Thoracic aorta (tissue), 2 donors: ENCODE measurements at places on chromosomes 7 and 10. TPM values are rescaled to one million over a fixed set of nuclear protein-coding genes. Genes with fewer than 3 reads are reported as not detected.

DNA sequence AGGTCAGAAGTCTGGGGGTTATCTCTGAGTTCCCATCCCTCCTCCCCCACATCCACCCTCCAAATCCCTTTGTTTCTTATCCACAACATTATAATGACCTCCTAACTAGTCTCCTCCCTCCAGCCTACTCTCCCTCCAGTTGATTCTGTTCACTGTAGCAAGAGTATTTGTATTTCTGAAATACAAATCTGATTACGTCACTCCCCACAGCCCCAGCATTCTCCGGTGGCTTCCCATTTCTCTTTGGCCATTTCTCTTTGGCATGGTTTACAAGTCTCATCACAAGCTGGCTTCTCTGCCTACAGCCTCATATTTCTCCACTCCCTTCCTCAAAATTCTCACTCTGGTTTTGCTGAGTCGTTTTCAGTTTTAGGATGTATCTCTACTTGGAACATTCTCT, 24.6 kb upstream of the MRPS33 start:
- no peaks in the 10 kb centered on the region for H3K36me3 ChIP-seq
- no peak for DNase-seq
- no peaks in the 10 kb centered on the region for H3K27me3 ChIP-seq
- no peaks in the 10 kb centered on the region for H3K4me1 ChIP-seq
- H3K4me3 ChIP-seq, result no peak overlapping the region

DNA sequence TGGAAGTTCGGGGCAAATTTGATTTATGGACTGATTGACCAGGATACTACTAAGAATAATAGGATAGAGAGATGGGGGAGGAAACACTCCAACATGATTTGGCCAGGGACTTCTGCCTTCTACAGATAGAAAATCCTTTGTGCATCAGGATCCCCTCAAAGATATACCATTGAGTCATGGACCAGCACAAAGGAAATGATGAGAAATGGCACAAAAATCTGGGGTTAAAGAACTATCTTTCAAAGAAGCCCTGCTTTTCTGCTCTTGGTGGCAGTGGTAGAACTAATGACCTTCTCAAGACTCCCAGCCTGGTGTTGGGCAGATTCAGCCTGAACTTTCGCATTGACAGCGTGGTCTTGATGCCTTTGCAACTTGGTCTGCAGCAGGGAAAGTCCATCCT, 27.6 kb upstream of the LAMB1 start:
- peaks cover 19% of the 10 kb centered on the region for H3K4me1 ChIP-seq
- DNase-seq, result no peak
- no peak overlapping the region for H3K4me3 ChIP-seq
- peak overlapping the region; percentile 43 for H3K27ac ChIP-seq
- H3K27me3 ChIP-seq, result no peaks in the 10 kb centered on the region
- no peaks in the 10 kb centered on the region for H3K36me3 ChIP-seq

GRCh38 chr7:38339953-38340819, 66.8 kb upstream of the TARP start:
- DNase-seq, result no peak
- H3K27me3 ChIP-seq, result no peaks in the 10 kb centered on the region
- H3K4me1 ChIP-seq, result no peaks in the 10 kb centered on the region
- H3K36me3 ChIP-seq, result no peaks in the 10 kb centered on the region
- no peak overlapping the region for H3K27ac ChIP-seq

GRCh38 chr7:26538689-26539088, 247.0 kb downstream of the SNX10 start:
- H3K27me3 ChIP-seq, result peaks cover 5% of the 10 kb centered on the region
- H3K36me3 ChIP-seq, result no peaks in the 10 kb centered on the region
- H3K4me3 ChIP-seq, result no peak overlapping the region
- no peak overlapping the region for H3K27ac ChIP-seq
- no peaks in the 10 kb centered on the region for H3K4me1 ChIP-seq

Gene NEURL1
- total RNA-seq, result 0.28 TPM

- no peaks in the 10 kb centered on the region for H3K27me3 ChIP-seq
- H3K27ac ChIP-seq, result no peak overlapping the region
- DNase-seq, result peak; percentile 57
- H3K36me3 ChIP-seq, result no peaks in the 10 kb centered on the region
- no peaks in the 10 kb centered on the region for H3K4me1 ChIP-seq
Observed at GRCh38 chr10:15209827-15210509, 41.5 kb upstream of the NMT2 start.

- H3K36me3 ChIP-seq, result no peaks in the 10 kb centered on the region
- H3K27ac ChIP-seq, result no peak overlapping the region
- DNase-seq, result no peak
- peaks cover 5% of the 10 kb centered on the region for H3K4me1 ChIP-seq
- H3K27me3 ChIP-seq, result no peaks in the 10 kb centered on the region
Observed at GRCh38 chr7:81616951-81617350, 152.9 kb downstream of the HGF start.

Gene CPXM2
- 275 TPM for total RNA-seq

- no peaks in the 10 kb centered on the region for H3K27me3 ChIP-seq
- H3K27ac ChIP-seq, result no peak overlapping the region
- H3K4me3 ChIP-seq, result no peak overlapping the region
- H3K36me3 ChIP-seq, result no peaks in the 10 kb centered on the region
- no peaks in the 10 kb centered on the region for H3K4me1 ChIP-seq
Observed at GRCh38 chr7:293681-294439, 3.9 kb downstream of the FOXL3 start.

DNA sequence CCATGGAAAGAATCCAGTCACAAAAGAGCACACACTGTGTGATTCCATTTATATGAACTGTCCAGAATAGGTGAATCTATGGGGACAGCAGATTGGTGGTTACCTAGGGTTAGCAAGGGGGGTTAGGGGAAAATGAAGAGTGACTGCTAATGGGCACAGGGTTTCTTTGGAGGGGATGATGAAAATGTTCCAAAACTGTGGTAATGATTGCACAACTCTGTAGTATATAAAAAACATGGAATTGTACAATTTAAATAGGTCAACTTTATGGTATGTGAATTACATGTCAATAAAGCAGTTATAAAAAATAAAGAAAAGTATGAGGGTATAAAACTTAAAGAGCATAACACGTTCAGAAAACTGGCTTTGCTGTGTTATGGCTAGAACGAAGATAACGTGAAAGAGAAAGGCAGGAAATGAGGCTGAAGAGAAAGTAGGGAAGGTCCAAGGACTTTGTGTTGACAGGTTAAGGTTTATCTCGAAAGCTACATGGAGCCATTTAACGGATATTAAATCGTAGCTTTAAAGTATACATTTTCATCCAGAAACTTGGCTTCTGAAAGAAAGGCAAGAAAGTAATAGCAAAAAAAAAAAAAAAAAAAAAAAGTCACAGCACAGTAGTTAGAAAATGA, 26.4 kb upstream of the MSS51 start:
- no peak overlapping the region for H3K27ac ChIP-seq
- H3K36me3 ChIP-seq, result no peaks in the 10 kb centered on the region
- no peaks in the 10 kb centered on the region for H3K27me3 ChIP-seq
- no peak for DNase-seq
- H3K4me1 ChIP-seq, result no peaks in the 10 kb centered on the region

DNA sequence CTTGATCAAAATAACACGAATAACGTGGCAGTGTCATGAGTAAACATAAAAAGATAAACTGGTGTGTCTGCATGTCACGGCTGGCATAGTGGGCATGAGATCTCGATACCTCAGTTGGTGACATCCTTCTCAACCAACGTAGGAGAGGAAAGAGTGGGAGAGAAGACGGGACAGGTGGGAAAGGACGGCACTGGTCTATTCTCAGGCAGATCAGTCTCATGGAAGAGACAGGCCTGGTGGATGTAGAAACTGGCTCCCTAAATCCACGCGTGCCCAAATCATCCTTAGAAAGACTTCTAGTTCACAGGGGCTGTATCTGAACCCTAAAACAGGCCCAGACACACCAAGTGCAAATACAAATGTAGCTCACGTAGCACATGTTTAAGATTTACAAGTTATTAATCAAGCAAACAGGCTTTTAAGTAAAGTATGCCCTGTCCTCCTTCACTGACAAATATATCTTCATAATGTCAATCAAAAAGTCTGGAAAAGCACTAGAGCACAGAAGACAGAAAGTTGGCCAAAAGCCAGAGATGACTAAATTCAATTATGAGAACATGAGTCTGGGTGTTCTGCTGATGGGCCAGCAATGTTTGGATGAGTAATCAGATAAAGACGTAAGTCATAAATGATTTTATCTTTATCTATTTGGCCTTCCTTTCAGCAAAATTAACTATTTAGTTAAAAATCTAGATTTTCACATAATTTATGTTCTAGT, 56.3 kb downstream of the SFMBT2 start:
- no peak for DNase-seq
- H3K4me3 ChIP-seq, result no peak overlapping the region
- H3K27me3 ChIP-seq, result no peaks in the 10 kb centered on the region
- no peak overlapping the region for H3K27ac ChIP-seq
- H3K4me1 ChIP-seq, result no peaks in the 10 kb centered on the region

- no peaks in the 10 kb centered on the region for H3K36me3 ChIP-seq
- H3K27me3 ChIP-seq, result no peaks in the 10 kb centered on the region
- DNase-seq, result no peak
- H3K4me1 ChIP-seq, result no peaks in the 10 kb centered on the region
- no peak overlapping the region for H3K27ac ChIP-seq
- H3K4me3 ChIP-seq, result no peak overlapping the region
Observed at GRCh38 chr7:120337308-120337907, 64.4 kb downstream of the KCND2 start.

Gene HNRNPF
- total RNA-seq, result 86.6 TPM

- no peaks in the 10 kb centered on the region for H3K4me1 ChIP-seq
- no peaks in the 10 kb centered on the region for H3K36me3 ChIP-seq
- no peak overlapping the region for H3K4me3 ChIP-seq
Observed at GRCh38 chr10:121310151-121310711, 288.0 kb downstream of the FGFR2 start.

DNA sequence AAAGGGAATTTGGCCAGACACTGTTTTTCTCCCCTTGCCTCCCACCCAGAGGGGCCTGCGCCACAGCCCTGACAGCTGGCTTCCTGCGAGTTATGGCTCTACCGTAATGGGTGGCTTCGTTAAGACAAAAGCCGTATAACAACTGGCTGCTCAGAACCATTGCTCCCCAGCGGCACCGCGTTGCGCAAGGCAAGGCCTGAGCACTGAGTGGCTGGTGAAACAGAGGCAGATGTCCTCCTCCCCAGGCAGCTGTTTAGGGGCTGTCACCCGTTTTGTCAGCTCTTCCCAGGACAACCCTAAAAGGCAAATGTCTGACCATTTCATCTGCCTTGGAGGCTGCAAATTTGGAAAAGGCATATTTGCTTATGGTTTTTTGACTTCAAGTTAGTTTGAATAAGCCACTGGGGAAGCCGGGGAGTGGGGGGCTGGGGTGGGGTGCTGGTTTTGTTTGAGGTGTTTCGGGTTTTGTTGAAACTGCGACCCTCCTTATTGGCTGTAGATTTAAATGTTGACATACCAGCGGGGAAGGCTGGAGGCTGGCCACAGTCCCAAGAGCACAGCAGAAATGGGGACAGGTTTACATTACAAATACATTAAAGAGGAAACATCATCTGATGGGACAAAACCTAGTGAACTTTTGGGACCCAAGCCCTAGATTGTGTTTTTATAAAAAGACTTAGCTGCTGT, 681 bp upstream of the SPOCK2 start:
- no peaks in the 10 kb centered on the region for H3K36me3 ChIP-seq
- peak overlapping the region; percentile 63 for H3K4me3 ChIP-seq
- peaks cover 18% of the 10 kb centered on the region for H3K4me1 ChIP-seq
- no peak overlapping the region for H3K27ac ChIP-seq
- no peak for DNase-seq

Gene PGAM2
- total RNA-seq, result 9.5 TPM

Gene COL1A2
- 1,356 TPM for total RNA-seq

DNA sequence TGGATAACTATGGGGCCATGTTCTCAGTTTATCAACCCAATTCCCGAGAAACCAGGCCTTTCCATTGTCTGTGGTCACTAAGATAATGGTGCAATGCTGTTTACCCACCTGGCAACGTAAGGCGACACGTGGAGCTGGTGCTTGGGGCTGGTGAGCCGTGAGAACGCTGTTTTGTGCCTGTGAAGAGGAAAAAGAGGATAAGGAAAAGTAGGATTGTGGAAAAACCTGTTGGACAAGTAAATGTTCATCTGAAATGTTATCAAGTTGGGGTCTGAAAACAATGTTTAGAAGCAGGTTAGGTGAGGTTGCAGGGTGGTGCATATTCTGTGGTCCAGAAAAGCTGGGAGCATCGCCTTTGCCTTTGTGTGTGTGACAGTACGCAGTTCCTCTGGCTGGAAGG, 88.5 kb downstream of the PPP1R17 start:
- no peaks in the 10 kb centered on the region for H3K36me3 ChIP-seq
- H3K4me1 ChIP-seq, result no peaks in the 10 kb centered on the region
- no peak for DNase-seq
- no peaks in the 10 kb centered on the region for H3K27me3 ChIP-seq

Gene DOCK1
- total RNA-seq, result 52.9 TPM

Gene CDHR3
- 1.5 TPM for total RNA-seq

DNA sequence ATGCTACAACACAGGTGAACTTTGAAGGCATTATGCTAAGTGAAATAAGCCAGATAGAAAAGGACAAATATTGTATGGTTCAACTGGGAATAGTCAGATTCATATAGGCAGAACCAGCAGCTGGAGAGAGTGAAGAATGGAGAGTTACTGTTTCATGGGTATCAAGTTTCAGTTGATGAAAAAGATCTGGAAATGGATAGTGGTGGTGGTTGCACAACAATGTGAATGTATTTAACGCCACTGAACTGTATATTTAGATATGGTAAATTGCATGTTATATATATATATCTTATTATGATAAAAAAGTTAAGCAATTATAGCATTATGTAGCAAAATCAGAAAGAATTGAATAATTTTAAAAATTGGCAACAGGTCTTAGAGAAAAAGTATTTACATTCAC, 3.9 kb downstream of the LMBR1 start:
- no peaks in the 10 kb centered on the region for H3K36me3 ChIP-seq
- DNase-seq, result no peak
- H3K4me3 ChIP-seq, result no peak overlapping the region
- peaks cover 14% of the 10 kb centered on the region for H3K4me1 ChIP-seq

- peaks cover 100% of the 10 kb centered on the region for H3K4me1 ChIP-seq
- no peaks in the 10 kb centered on the region for H3K27me3 ChIP-seq
- no peaks in the 10 kb centered on the region for H3K36me3 ChIP-seq
- H3K27ac ChIP-seq, result peak overlapping the region; percentile 84
- H3K4me3 ChIP-seq, result no peak overlapping the region
Observed at GRCh38 chr10:71978988-71979691, 14.9 kb downstream of the CHST3 start.

- H3K4me3 ChIP-seq, result no peak overlapping the region
- no peaks in the 10 kb centered on the region for H3K27me3 ChIP-seq
- no peak for DNase-seq
- H3K36me3 ChIP-seq, result no peaks in the 10 kb centered on the region
- H3K4me1 ChIP-seq, result no peaks in the 10 kb centered on the region
Observed at GRCh38 chr10:122798704-122799231, 46.9 kb downstream of the CUZD1 start.

GRCh38 chr7:82732677-82733076, 289.1 kb upstream of the CACNA2D1 start:
- H3K4me3 ChIP-seq, result no peak overlapping the region
- H3K4me1 ChIP-seq, result no peaks in the 10 kb centered on the region
- no peak for DNase-seq
- no peaks in the 10 kb centered on the region for H3K27me3 ChIP-seq
- H3K36me3 ChIP-seq, result no peaks in the 10 kb centered on the region
- H3K27ac ChIP-seq, result no peak overlapping the region

Gene CTAGE6
- total RNA-seq, result 0.68 TPM

- H3K36me3 ChIP-seq, result no peaks in the 10 kb centered on the region
- DNase-seq, result no peak
- H3K4me3 ChIP-seq, result no peak overlapping the region
- no peaks in the 10 kb centered on the region for H3K27me3 ChIP-seq
- H3K27ac ChIP-seq, result no peak overlapping the region
Observed at GRCh38 chr10:112756235-112756527, 193.9 kb upstream of the TCF7L2 start.

Gene WIPF3
- total RNA-seq, result 3.7 TPM

Gene ACTR3C
- 0.14 TPM for total RNA-seq
